Mammary epithelial cell (primary cell): ENCODE measurements at places on chromosomes 12 and 14. TPM values are rescaled to one million over a fixed set of nuclear protein-coding genes. Genes with fewer than 3 reads are reported as not detected.
A peak's percentile ranks its signal among the peaks of the same experiment; 100 is the strongest.

GRCh38 chr12:57515934-57516541 is 4.3 kb downstream of the DDIT3 start:
- no peak for DNase-seq

The KRT8 gene
- 391 TPM for polyA plus RNA-seq

- DNase-seq: peak; percentile 24
Observed at GRCh38 chr14:20460458-20461224, 593 bp downstream of the PIP4P1 start.

The AVPR1A gene
- not detected for polyA plus RNA-seq

The RARG gene
- 36.3 TPM for polyA plus RNA-seq

The PRH2 gene
- 0.14 TPM for polyA plus RNA-seq

DNA sequence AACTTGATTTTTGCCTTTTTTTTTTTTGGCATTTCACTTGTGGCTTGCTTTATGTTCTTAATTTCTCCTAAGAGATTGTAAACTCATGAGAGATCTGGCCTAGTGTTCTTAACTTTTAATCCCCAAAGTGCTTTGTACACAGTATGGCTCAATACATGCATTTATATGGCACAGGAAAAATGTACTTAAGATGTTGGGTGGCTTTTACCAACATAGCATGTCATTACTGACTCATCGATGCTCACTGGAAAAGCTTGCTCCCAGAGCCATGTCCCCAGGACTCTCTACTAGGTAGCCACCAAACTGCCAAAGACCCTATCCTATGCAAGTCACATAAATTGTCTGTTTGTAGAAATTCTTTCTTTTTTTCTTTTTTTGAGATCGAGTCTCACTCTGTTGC is 13.1 kb upstream of the SMCO3 start:
- DNase-seq: no peak

The NKX2-1 gene
- polyA plus RNA-seq: not detected

GRCh38 chr12:96156211-96156610 is 38.0 kb upstream of the ELK3 start:
- DNase-seq: no peak
